Breast epithelium (tissue), 4 donors: ENCODE measurements at places on chromosomes 13 and 19. TPM values are rescaled to one million over a fixed set of nuclear protein-coding genes. Genes with fewer than 3 reads are reported as not detected.
A peak's percentile ranks its signal among the peaks of the same experiment; 100 is the strongest.

The APLP1 gene
- 4.2 TPM for total RNA-seq

The ATXN8OS gene
- total RNA-seq = not detected

The ZNF724 gene
- total RNA-seq = 3.5 TPM

DNA sequence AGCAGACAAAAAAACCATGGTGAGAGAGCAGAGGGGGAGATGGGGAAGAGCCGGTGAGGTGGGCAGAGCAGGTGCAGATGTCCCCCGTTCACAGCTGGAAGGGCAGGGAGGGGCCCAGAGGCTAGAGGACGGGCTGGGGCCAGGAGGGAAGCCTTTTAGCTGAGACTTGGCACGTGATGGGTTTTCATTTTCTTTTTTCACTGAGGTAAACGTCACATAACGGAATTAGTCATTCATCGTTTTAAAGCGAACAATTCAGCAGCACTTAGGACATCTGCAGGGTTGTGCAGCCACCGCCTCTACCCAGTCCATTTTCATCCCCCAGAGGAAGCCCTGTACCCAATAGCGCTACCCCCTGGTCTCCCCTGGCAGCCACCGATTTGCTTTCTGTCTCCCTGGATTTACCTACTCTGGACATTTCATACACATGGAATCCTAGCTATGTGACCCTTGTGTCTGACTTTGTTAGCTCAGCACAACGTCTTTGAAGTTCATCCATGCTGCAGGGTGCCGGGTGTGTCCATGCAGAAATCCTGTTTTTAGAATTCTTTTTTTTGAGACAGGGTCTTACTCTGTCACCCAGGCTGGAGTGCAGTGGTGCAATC lies 16.0 kb upstream of the EMC10 start:
- no peaks in the 10 kb centered on the region for H3K36me3 ChIP-seq
- no peak for DNase-seq
- no peak overlapping the region for H3K27ac ChIP-seq
- H3K4me1 ChIP-seq = no peaks in the 10 kb centered on the region

DNA sequence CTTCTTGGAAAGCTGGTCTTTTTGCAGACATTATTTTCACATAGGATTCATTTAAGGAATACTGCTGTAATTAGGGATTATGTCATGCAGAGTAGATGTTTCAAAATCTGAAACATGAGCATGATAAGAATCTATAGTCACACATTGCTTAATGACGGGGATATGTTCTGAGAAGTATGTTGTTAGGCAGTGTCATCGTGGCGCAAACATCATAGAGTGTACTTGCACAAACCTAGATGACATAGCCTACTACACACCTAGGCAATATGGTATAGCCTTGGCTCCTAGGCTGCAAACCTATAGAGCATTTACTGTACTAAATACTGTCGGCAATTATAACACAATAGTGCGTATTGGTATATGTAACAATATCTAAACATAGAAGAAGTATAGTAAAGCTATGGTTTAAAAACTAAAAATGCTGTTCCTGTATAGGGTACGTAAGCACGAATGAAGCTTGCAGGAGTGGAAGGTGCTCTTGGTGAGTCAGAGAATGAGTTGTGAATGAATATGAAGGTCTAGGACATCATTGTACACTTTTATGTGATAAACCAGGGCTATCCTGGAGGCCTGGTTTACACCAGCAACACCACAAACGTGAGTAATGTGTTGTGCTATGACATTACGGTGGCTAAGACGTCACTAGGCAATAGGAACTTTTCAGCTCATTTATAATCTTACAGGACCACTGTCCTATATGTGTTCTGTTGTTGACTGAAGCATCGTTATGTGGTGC lies 283.1 kb downstream of the MTUS2 start:
- no peak overlapping the region for H3K4me3 ChIP-seq
- no peaks in the 10 kb centered on the region for H3K4me1 ChIP-seq
- no peaks in the 10 kb centered on the region for H3K36me3 ChIP-seq
- H3K27ac ChIP-seq = no peak overlapping the region
- no peaks in the 10 kb centered on the region for H3K27me3 ChIP-seq

DNA sequence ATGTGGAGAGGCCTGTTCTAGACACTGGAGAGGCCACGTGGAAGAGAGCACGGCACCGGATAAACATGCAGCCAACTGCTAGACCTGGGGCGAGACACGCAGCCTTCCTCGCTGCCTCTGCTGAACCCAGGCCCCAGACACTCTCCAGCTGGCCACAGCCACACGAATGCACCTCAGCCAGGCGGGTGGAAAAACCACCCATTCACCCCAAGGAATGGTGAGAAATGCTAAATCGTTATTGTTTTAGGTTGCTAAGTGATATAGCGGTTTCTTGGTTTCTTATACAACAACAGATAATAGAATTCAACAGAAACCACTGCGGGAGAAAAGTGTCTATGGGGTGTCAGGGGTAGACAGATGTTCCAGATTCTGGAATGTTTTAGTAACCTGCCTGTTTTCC lies 52.5 kb downstream of the STK24 start:
- H3K27me3 ChIP-seq = no peaks in the 10 kb centered on the region
- H3K4me1 ChIP-seq = peaks cover 6% of the 10 kb centered on the region
- no peak for DNase-seq
- peak overlapping the region; percentile 2 for H3K27ac ChIP-seq
- H3K4me3 ChIP-seq = no peak overlapping the region

DNA sequence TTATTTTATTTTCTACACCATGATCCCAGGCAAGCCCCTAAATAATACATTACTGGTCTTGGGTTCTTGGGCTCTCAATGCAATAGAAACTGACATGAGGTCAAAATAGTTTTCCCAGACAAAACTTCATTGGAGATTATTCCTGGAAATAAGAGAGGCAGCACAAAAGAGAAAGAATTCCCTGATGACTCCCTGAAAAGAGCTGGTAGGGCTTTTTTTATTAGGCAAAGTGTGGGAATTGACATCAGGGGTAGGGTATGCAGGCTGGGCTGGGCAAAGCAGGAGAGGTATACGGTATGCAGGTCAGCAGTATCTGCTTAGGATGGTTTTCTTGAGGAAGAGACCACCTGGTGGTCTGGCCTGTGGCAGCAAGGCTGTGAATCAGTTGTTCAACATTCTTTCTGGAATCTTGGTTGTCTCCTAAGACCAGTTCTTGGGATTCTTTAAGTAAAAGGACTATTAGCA lies 9.3 kb upstream of the IGFL3 start:
- no peak for DNase-seq
- no peaks in the 10 kb centered on the region for H3K27me3 ChIP-seq
- H3K4me1 ChIP-seq = no peaks in the 10 kb centered on the region
- H3K36me3 ChIP-seq = no peaks in the 10 kb centered on the region
- H3K4me3 ChIP-seq = no peak overlapping the region

DNA sequence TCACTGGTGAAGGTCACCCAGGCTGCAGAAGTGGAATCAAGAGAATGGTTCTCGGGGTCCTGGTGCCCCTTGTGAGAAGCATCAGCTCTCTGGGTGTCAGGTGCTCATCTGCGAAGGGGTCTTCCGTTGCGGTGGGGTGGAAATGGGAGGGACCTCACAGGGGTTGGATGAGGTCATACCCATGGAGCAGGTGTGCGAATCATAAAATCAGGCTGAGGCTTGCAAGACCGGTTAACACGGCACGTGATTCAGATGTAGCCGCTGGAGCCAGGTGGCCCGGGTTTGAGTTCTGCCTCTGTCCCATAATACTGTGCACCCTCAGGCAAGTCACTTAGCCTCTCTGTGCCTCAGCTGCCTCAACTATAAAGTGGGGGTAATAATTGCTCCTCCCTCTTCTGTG lies 3.9 kb upstream of the KLK15 start:
- no peak overlapping the region for H3K4me3 ChIP-seq
- no peaks in the 10 kb centered on the region for H3K4me1 ChIP-seq
- H3K36me3 ChIP-seq = no peaks in the 10 kb centered on the region
- no peak for DNase-seq
- peaks cover 20% of the 10 kb centered on the region for H3K27me3 ChIP-seq

- peak; percentile 14 for DNase-seq
- no peak overlapping the region for H3K4me3 ChIP-seq
- no peaks in the 10 kb centered on the region for H3K36me3 ChIP-seq
- no peak overlapping the region for H3K27ac ChIP-seq
- H3K27me3 ChIP-seq = peaks cover 16% of the 10 kb centered on the region
Observed at GRCh38 chr19:54305141-54305540, 7.8 kb downstream of the LILRA5 start.
